ENCODE measurements at places on chromosomes 2 and 18. TPM values are rescaled to one million over a fixed set of nuclear protein-coding genes. Genes with fewer than 3 reads are reported as not detected.

GRCh38 chr2:15889442-15890123, 50.8 kb upstream of the MYCN start:
- ATAC-seq: no peak

- no peak for ATAC-seq
Observed at GRCh38 chr2:170396799-170397459, 219.0 kb downstream of the MYO3B start.

DNA sequence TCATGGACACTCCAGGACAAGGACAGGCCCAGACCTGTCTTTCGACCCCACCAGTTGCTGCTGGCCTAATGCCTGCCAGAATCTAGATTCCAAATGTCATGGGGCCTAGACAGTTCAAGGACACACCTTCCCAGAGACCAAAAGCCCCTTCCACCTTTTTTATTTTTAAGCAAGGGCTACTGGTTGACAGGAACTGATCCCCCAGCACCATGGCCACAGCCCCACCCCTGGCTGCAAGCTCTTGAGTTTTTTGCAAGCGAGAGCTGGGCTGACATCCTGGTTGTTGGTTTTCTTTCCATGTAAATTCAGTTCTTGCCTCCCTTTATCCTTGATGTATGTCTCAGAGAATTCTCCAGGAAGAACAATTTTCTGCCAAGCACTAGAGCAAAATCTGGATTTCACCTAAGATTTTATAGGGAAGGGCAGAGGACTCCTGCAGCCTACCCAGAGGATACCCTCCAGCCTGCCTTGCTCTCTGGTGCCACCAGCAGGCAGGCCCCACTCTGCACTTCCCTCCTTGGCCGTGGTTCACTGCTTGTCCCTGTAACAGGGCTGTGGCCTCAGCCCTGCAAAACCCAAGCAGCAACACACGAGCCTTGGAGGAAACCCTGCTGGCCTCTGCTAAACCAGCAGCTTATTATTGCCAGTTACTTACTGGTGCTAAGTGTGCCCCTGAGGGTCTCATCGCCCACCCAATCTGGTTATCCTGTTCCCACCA, 97.7 kb downstream of the TWIST2 start:
- peak; percentile 82 for ATAC-seq

DNA sequence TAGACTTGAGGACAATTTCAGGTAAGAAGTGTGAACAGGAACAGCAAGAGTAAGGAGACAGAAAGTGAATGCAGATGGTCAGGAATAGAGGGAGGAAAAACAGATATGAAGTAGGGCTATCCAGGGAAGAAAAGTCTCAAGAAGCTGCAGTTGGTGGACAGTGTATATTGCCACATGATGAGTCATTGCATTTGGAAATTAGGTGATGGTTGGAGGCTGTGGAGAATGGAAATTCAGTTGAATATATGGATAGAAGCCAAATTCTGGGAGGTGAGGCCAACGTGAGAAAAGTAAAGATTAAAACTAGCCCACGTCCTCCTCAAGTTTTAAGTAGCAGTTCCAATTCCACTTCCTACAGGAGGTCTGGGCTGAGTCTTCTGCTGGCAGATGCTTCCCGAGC, 158.4 kb downstream of the UBE2E3 start:
- no peak for ATAC-seq

DNA sequence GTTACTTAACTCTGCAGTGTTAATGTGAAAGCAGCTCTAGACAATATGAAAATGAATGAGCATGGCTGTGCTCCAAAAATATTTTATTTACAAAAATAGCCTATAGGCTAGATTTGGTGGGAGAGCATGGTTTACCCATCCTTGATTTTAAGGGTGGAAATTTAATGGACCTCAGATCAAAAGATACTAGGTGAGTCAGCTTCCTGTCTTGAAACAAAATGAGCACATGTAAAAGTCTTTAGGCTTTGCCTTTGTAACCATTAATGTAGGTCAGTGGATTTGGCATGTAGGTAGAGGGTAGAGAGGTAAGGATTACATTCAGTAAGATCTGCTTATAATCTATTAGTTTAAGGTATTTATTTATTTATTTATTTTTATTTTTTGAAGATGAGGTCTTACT, 72.7 kb downstream of the GREB1L start:
- no peak for ATAC-seq

GRCh38 chr2:196160946-196161345, 10.4 kb downstream of the STK17B start:
- no peak for ATAC-seq

GRCh38 chr18:41265047-41265446, 690.0 kb upstream of the PIK3C3 start:
- ATAC-seq: no peak

The PIGN gene
- total RNA-seq: 10.5 TPM

- no peak for ATAC-seq
Observed at GRCh38 chr2:226338825-226339224, 460.8 kb downstream of the IRS1 start.

The PLCD4 gene
- total RNA-seq: 14.2 TPM

DNA sequence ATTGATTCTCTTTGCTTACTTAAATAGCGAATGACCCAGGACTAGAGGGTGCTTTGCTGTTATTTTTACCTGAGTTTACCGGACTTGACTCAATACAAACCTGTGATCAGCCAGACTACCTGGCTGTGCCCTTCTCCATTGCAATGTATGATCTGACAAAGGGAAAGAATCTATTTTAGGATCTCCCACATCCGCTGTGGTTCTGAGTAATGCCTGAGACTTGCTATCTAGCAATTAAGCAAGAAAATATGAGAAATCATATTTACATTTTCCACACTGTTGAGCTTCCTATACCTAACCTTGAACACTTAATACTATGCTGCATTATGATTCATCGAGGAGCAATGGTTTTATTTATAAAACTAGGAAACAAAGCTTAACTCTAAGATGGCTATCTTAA, 215.2 kb downstream of the RAD51AP2 start:
- no peak for ATAC-seq

- ATAC-seq: peak; percentile 26
Observed at GRCh38 chr2:176001281-176001915, 669 bp downstream of the LNPK start.

DNA sequence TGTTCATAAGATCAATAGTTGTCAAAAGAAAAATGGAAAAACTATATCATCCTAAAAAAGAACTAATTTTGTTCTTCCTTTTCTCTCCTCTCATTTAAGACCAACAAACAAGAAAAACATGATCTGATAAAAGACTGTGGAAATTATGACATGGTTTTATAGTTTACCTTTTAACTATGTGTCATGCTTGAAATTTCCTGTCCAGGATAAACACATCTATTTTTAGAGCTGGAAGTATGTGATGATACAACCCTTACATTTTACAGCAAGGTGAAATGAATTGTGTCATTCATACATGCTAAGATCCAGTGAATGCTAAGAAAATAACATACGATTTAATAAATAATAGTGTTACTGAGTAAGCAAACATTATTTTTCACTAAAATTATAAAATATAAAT, 89.9 kb downstream of the GULP1 start:
- ATAC-seq: no peak

DNA sequence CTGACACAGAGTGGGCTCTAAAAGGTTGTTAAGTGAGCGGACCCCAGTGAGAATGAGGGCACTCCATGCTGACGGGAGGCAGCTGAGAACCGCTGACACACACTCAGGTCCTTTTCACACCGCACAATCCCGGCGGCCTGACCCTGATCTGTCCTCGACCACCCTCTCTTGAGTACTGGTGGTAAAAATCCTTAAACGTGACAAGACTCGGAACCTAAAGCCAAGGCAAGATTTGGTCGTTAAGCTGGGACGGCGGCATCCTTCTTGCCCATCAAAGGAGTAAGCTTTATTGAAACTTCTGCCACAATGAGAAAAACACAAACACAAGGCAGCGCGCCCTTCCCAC, 569 bp downstream of the TMX3 start:
- peak; percentile 7 for ATAC-seq

The NYAP2 gene
- total RNA-seq: not detected

The SULT1C2 gene
- total RNA-seq: not detected

DNA sequence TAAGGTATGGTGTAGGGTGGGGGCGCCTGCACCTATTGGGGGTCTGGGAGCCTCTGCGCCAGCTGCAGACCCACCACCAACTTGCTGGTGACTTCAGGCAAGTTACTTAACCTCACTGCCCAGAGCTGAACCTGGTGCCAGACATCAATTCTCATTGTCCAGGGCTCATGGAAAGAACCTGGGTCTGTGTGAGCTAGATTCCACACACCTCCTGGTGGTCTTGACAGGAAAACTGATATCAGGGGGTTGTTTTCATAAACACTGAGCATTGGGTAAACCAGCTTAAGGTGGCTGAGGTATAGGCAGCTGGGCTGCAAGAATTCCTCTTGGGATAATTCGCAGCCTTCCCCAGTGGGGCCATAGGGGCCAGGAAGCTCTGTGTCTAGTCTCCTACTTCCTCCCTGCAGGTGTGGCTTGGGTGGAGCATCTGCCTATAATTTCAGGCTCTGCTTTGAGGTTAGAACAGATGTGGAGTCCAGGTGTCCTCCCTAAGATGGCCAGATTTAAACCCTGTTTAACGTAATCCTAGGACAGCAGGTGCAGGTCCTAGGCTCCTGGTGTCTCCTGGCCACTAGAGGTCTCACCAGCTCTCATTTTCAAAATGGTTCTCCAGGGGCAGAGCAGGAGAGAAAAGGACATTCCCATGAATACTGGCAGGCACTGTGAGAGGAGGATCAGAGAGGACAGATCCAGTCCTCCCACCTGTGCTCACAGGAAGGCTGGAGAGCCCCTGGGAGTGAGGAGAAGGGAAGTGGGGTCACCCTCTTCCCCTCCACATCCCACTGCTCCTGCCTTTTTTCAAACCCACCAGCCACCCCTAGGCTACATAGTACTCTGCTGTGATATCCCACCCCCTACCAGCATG, 100.4 kb upstream of the SMAD2 start:
- peak; percentile 74 for ATAC-seq

- no peak for ATAC-seq
Observed at GRCh38 chr2:215794829-215795546, 218.4 kb downstream of the MREG start.

DNA sequence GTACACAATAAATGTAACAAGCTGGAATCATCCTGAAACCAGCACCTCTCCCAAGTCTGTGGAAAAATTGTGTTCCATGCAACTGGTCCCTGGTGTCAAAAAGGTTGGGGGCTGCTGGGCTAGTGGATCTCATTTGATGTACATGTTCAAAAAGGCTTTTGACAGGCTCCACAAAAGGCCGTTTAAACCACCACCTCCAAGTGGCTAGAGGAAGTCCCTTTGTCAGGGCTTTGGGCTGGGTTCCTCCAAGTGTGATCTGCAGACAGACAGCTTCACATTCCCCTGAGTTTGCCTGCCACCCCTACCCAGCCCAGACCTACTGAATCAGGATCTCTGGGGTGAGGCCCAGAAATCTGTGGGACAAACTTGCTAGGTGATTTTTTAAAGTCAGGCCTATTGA, 84.7 kb downstream of the TGFA start:
- no peak for ATAC-seq

DNA sequence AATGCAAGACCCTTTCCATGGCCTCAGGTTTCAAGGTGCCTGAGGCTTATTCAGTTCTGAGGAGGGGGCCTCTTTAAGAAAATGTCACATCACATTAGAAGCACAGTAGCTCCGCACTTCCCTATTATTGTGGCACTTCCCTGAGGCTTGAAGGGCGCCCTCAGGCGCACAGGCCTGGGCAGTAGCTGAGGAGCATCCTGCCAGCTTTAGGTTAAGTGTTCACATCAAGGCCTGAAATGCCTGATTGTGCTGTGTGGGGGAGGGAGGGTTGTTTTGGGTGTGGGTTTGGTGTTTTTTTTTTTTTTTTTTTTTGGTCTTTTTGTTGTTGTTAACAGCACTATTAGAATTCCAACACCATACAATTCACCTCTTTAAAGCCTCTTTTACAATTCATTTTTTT, 107.9 kb downstream of the CABLES1 start:
- no peak for ATAC-seq

Measured in gastroesophageal sphincter (tissue), 4 donors.